ENCODE measurements at places on chromosomes 6 and 20.
A peak's percentile ranks its signal among the peaks of the same experiment; 100 is the strongest.

GRCh38 chr6:105515054-105515453 lies 112.2 kb upstream of the PREP start:
- no peak for DNase-seq

GRCh38 chr6:33705955-33706725 lies 5.4 kb downstream of the UQCC2 start:
- no peak for DNase-seq

DNA sequence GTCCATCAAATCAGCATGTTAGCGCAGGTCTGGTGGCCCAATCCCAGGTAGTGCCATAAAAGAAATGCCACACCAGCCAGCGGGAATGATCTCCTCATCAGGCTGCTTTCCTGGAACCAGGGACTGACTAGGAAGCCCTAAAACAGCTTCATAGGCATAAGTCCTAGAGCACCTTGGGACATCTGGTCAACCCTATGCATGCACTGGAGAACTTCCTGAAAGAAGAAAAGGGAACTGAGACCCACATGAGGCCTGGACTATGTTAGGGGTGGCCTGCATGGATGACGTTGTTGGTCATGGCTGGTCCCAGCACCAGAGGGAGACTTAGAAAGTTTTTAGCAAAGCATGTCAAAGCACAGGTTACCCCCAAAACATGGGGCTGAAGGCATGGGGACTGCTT lies 7.6 kb upstream of the KCNK16 start:
- peak; percentile 64 for DNase-seq

- DNase-seq = no peak
Measured at GRCh38 chr20:13809373-13809772, 24.5 kb downstream of the NDUFAF5 start.

GRCh38 chr6:10323018-10323417 lies 91.9 kb downstream of the TFAP2A start:
- DNase-seq = no peak

DNA sequence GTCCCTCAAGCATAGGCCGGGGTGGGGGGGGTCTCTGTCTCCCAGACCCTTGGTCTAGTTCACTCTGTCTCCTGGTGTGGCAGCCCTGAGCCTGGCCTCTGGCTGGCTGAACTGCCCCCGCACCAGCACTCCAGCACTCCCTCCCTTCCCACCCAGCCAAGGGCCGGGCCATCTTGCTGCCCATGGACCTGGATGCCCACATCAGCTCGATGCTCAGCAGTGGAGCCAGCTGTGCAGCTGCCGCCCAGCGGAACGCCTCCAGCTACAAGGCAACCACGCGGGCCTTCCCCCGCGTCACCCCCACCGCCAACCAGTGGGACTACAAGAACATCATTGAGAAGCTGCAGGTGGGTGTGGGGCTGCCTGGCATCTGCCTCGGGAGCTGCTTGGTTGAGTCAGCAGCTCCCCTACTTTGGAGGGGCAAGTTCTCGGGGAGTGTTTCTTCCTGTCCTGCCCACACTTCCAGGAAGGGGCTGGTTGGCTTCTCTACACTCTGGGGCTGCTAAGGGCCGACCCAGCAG lies 28.4 kb downstream of the UQCC2 start:
- DNase-seq = no peak

GRCh38 chr6:85050149-85050548 lies 285.8 kb upstream of the TBX18 start:
- DNase-seq = no peak

DNA sequence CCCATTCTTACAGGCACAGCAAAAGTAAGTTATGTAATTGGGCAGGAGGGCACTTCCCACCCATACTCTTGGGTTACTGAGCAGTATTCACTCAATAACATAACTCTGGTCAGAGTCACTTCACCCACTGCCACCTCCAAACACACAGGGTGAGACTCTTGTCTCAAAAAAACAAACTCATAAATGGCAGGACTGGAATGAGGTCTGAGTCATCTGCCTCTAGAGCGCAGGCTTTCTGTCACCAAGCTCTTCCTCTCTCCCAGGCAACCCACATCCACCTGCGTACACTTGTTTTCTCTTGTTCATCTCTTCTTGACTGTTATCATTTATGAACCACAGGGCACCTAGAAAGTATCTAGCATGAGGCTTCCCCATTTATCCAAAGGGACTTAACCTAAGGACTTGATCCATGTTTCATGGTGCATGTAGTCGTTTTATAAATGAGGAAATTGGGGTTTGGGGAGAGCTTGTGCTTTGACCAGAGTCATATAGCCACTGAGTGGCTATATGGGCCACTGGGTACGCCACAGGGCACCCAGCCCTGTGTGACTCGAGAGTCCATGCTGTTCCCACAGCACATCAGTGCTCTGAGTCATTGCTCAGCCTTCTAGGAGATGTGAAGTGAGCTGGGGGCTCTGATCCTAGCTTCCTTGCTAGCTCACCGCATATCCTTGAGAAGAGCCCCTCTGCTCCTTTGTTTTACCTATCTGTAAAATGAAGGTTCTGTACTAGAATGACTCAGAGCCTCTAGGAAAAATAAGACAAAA lies 22.4 kb downstream of the C20orf173 start:
- DNase-seq = no peak

- DNase-seq = no peak
Measured at GRCh38 chr6:109240370-109241084, 141.7 kb downstream of the CD164 start.

DNA sequence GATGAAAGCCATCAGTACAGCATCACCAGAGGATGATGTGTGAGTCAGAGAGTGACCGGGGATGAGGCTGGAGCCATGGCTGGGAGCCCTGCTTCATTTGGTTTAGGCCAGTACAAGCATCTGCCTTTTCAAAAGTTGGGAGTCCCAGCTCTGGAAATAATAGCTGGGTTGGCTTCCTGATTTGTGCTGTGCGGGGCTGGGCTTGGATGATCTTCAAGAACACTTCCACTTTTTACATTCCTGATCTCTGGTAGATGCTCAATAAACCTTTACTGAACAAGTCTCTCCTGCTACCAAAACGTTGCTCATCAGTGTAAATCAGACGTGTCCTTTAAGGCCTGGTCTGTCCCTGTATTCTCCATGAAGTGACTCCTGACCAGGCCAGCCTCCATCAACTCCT lies 44.1 kb upstream of the ADGRF4 start:
- no peak for DNase-seq

DNA sequence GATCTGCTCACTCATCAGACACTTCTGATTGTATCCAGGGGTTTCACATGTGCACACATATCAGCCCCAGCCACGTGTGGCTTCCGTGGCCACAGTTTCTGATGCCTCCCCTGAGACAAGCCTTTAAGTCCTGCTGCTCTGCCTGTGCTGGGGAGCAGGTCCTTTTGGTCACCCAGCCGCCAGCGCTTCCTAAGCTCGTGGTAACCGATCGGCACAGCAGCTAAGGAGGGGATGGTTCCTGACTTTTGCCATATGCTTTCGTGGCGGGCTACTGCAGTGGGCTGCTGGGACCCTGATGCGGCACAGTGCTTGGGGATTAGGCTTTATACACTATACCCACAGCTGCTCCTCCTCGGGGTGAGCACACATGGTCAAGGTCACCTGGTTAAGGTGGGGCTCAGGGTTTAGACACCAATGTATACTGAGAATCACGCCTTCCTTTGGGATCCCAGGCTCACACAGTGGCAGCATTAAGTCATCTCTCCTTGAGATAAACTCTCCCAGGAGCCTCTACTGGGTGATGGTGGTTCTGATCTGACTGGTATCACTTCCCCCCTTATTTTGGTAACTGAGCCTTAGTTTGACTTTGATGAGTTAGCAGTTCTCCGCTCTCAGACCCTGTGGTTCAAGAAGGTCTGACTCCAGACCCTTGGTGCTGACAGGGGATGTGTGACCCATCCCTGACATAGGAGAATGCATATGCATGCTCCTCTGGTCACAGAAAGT lies 85.9 kb upstream of the KCNG1 start:
- no peak for DNase-seq

GRCh38 chr20:44983093-44983674 lies 16.9 kb downstream of the STK4 start:
- DNase-seq = no peak

DNA sequence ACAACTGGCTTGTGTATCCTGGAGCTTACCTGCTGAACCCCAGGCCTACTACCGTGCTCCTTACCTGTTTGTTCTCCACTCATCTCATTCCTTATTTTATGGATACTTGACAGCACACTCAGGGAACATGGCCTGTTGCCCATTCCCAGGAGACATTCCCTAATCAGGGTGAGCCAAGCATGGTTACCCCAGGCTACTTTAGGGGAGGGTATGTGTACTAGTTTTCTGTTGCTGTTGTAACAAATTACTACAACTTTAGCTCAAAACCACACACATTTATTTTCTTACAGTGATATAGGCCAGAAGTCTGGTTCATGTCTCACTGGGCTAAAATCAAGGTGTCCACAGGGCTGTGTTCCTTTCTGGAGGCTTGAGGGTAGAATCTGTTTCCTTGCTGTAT lies 15.0 kb upstream of the TRAM2 start:
- no peak for DNase-seq

GRCh38 chr20:32067234-32067821 lies 15.3 kb downstream of the HCK start:
- no peak for DNase-seq

DNA sequence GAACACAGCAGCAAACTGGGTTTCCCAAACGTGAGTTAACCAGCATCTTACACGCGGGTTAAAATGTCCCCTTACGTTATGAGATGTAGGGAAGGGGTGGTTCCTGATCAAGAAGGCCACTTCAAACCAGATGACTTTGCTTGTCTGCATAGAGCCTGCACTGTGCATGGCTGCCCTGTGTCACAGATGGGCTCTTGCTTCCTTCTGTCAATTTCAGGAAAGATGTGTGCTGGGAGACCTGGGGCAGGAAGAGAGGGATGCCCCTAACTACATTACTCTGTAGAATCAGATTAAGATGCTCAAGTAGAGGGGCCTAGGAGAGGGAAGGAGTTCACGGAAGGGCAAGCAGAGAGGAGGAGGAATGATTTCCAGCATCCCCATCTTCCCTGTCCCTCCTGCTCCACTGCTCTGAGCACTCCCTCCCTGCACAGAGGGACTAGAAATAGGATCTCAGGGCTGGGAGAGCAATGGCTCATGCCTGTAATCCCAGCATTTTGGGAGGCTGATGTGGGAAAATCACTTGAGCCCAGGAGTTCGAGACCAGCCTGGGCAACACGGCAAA lies 63.5 kb upstream of the ZMYND8 start:
- DNase-seq = no peak

DNA sequence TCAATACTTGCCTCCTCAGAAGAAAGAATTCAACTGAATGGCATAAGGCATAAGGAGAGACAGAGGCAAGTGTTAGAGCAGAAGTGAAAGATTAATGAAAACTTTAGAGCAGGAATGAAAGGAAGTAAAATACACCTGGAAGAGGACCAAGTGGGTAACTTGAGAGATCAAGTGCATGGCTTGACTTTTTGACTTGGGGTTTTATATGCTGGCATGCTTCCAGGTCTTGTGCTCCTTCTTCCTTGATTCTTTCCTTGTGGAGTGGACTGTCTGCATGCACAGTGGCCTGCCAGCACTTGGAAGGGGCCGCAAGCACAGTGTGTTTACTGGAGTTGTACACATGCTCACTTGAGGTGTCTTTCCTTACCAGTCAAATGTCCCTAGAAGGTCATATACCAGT lies 222.1 kb upstream of the UFL1 start:
- DNase-seq = no peak

- DNase-seq = no peak
Measured at GRCh38 chr6:145502416-145502815, 232.9 kb downstream of the EPM2A start.

Data from bone marrow (tissue), 2 donors.